MG63 (cell line): ENCODE measurements at places on chromosomes 7 and 10.

- DNase-seq = no peak
These were observed 533.8 kb upstream of the DPP6 start for GRCh38 chr7:153518201-153518984.

DNA sequence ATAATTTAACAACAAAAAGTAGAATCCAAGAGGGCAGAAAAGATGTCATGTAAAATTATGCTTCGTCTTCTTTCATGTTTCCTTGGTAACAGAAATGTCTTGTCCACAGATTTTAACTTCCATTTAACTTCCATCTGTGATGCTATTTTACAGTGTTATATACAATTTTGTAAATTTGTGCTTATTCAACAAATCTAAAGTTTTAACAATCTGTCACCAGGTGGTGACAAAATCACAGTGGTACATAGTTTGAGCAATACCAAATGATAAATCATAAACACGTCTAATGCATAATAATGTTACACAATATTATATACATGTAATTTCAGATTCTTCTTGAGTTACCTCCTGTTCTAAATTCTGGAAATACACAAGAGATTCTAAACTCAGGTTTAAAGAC lies 784.4 kb upstream of the CELF2 start:
- no peak for DNase-seq

- DNase-seq = no peak
These were observed 112.2 kb downstream of the PKD1L1 start for GRCh38 chr7:47836080-47836479.

DNA sequence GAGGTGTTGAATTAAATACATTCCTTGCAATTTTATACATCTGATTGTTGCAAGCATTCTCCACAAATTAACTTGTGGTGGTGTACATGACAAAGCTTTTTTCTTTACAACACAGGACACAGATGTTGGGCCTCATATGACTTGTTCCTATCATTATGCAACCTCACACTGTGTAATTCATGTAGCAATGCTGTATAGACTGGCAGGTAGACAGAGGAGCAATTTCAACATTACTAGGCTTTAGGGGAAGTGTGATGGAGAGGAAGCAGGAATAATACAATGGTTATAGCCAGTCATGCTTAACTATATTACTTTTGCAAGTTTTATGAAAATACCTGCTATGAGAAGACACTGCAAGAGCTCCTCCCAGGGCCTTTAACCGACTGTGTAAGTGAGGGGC lies 832.1 kb downstream of the CNTNAP2 start:
- no peak for DNase-seq

GRCh38 chr10:132455986-132456847 lies 59.2 kb downstream of the PWWP2B start:
- DNase-seq = no peak

DNA sequence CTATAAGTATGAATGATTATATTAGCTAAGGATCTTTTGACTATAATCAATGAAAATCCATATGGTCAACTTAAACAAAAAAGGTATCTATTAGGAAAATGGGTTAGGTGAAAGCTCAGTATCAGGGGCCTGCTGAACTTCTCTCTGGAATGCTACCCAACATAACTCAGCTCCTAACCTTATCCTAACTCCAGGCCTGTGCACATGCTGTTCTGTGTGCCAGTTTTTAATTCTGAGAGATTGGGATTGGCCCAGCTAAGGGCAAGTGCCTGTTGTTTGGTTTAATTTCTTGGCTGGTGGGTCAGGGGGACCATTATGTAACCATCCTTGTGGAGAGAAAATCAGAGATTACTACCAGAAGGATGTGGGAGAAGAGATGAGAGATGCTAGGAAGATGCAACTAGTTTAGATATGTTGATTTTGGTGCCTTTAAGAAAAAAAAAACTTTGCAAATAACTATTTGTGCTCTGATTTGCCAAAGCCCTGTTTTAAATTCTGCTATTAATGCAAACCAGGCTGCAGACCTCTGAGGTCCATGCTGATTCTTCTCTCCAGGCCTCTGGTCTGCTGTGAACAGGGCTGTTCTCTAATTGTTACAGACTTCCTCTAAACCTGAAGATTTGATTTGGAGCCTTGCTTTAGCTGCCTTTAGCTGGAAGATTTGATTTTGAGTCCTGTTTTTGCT lies 23.9 kb upstream of the HDAC9 start:
- no peak for DNase-seq

- DNase-seq = no peak
These were observed 252.3 kb downstream of the SNX10 start for GRCh38 chr7:26543951-26544350.

DNA sequence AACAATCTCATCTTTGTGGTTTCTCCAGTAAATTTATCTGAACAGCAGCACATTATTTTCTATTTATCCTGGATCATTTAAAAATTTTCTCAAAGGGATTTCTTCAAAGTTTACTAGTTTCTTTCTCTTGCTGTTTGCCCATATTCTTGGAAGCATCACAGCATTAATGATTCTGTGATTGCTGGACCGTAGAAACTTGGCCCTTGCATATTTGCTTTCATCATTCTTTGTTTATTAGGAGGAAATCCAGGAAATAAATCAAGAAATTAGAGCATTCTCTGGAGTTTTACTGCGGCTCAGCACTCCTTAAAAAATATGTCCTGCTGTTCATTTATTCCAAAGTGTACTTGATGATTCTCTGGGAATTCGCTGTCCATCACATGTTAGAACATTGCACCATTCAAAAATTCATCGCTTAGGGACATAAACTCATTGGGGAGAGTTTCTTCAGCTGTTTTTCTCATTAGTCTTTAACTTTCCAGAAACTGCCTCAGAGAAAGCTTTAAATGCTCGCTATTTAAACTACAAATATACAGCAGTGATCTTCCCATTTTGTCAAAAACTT lies 264.0 kb upstream of the CDC14C start:
- no peak for DNase-seq

DNA sequence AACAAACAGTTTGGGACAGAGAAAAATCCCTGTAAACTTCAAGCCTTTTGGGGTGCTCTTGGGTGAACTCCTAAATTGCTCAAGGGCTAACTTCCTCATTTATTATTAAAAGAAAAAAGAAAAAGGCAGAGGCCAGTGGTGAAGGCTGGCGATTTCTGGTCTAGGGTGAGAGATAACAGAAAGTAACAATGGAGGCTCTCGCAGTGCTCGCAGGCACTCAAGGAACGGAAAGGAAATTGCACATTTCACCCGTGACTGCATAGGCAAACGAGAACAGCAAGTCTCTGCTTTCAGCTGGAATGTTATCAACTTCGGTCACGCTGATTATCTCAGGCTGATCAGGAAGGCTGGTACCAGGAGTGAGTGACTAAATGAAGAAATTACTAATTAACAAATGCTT lies 70.7 kb downstream of the PRKAG2 start:
- DNase-seq = no peak

- DNase-seq = no peak
These were observed 180.6 kb downstream of the PHTF2 start for GRCh38 chr7:77979219-77979618.

GRCh38 chr10:50440489-50440888 lies 183.3 kb downstream of the SGMS1 start:
- no peak for DNase-seq

GRCh38 chr10:6474871-6475270 lies 105.2 kb downstream of the PRKCQ start:
- DNase-seq = no peak

GRCh38 chr7:121833991-121834390 lies 39.0 kb upstream of the PTPRZ1 start:
- no peak for DNase-seq

DNA sequence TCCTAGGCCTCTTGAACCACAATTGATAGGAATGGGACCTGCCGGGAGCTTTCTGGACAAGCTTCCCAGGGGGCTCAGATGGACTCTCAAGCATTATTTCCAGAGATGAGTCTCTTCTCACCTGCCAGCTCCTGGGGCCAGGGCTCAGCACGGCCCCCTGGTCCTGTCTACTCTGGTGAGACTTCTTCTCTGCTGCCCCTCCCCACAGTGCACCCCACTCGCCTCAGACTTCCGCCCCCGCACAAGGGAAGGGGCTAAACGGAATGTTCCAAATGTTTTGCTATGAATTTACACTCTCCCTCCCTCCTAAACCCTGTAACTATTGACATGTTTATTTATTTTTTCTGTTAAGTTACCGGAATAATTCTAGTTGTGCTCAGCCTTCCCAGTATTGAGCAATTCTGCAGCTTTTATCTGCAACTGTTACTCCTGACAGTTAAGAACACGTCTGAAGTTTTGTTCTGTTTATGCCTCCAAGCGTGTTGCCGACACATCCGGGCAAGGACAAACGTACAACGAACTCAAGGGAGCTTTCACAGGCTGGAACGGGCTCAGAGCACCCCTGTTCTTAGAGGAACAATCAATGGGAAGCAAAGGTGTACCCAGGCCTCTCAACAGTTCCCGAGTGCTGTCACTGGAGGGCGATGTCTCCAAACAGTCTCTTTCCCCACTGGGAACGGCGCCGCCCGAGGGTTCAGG lies 55.2 kb downstream of the FHIP2A start:
- DNase-seq = peak; percentile 64

DNA sequence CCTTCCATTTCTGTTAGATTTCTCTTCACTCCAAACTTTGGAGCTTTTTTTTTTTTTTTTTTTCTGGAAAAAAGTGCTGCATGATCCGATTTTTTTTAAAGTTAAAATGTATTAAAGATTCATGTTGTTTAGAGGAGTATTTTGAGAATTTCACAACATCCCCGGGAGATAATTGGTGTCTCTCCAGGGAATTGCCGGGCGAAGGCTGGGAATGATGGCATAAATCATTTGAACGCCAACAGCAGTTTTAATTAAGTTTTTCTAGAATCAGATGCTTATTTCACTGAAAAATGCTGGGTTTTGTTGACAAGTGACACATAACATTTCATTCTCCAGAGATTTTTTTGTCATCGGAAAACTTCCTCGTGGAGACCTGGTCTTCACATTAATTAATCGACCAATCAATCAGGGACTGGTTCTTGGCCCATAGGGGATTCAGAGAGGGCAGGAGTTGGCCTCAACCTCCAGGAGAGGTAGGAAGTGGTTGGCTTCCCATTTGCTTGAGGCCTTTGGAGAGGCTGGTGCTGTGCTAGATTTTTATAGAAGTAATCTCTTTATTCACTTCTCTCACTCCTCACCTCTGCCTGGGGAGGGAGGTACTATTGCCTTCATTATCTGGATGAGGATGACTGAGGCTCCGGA lies 439.4 kb downstream of the TYW1 start:
- no peak for DNase-seq

DNA sequence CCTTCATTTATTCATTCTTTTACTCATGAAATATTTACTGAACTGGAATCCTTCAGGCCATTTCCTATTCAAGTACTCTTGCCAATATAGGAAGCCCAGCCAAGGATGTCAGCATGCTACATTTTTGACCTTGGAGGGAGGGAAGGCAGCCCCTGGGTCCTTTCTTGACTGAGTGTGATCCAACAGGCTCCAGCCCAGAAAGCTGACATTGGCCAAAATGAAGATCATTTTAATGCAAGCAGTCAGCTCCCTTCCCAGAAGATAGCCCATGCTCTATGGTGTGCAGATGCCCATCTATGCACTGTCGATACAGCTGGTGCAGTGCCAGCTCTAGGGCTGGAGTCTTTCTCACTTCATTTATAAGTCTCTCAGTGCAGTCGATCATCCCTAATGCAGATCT lies 646.0 kb downstream of the KCNMA1 start:
- DNase-seq = peak; percentile 73

- no peak for DNase-seq
These were observed 341.6 kb downstream of the PLXNA4 start for GRCh38 chr7:132234711-132235110.

GRCh38 chr10:76021398-76021797 lies 590.0 kb downstream of the LRMDA start:
- DNase-seq = no peak

GRCh38 chr10:33478675-33479125 lies 144.2 kb upstream of the NRP1 start:
- no peak for DNase-seq

DNA sequence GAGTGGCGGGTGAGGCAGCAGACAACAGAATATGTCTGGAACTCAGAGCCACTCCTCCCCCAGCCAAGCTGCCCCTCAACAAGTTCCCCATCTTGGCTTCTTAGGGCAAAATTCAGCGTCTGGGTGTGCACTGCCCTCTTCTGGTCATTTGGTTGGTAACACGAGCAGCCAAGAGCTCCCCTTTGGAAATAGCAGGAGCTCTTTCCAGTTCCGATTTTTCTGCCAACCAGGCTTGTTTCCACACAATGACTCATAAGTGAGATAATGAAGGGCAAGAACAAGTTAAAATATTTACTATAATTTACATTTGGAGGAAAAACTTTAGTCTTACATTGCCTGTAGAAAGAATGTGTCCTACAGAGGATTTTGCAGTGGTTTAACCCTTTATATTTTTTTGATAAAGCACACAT lies 70.5 kb downstream of the ADCYAP1R1 start:
- DNase-seq = peak; percentile 77

DNA sequence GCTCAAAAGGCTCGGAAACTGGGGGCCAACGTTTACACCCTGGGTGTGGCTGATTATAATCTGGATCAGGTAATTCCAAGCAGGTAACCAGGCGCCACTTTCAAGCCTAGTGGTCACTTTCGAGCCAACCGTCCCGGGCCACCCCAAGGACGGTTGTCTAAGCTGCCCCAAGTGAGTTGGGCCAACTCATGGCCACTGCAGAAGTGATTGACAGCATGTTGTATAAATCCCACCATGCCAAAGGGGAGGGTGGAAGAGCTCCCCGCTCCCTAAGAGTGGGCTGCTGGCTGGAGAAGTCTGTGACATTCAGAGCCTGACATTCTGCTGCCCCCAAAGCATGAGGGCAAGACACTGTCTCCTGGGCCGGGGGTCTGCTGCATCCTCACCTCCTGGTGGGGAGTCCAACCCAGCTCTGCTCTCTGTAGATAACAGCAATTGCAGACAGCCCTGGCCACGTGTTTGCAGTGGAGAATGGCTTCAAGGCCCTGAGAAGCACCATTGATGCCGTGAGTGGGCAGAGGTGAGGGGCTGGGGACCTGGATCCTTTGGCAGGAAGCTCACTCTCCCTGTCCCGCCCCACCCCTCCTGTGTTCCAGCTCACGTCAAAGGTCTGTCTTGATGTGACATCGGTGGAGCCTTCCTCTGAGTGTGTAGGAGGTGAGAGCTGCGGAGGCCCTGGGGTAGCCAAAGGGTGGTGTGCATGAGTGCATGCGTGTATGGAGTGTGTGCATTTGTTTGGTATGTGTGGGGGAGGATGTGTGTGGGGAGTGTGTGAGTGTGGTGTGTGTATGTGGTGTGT lies 10.8 kb downstream of the ANTXRL start:
- DNase-seq = no peak

- no peak for DNase-seq
These were observed 88.6 kb downstream of the VWDE start for GRCh38 chr7:12315049-12315448.
